ENCODE measurements at places on chromosomes 3 and 15. TPM values are rescaled to one million over a fixed set of nuclear protein-coding genes. Genes with fewer than 3 reads are reported as not detected.
A peak's percentile ranks its signal among the peaks of the same experiment; 100 is the strongest.

The CCDC80 gene
- 12.6 TPM for total RNA-seq

The TOPAZ1 gene
- total RNA-seq, result not detected

The ERICH6 gene
- total RNA-seq, result not detected

The KNL1 gene
- 22.5 TPM for total RNA-seq

The HES1 gene
- total RNA-seq, result 12.2 TPM

DNA sequence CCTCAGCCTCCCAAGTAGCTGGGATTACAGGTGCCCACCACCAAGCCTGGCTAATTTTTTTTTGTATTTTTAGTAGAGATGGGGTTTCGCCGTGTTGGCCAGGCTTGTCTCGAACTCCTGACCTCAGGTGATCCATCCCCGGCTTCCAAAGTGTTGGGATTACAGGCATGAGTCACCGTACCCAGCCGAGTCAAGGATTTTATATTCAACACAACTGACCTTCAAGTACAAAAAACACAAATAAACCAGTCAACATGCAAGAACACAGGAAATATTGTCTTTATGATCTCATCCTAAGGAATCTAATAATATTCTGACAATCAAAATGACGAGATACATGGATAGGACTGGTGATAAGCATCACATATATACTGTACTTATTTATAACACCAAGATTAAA, 37.9 kb downstream of the TJP1 start:
- no peak for DNase-seq

GRCh38 chr3:136437043-136437442, 186.9 kb downstream of the PCCB start:
- DNase-seq, result no peak

- no peak for DNase-seq
These were observed 21.8 kb downstream of the C3orf18 start for GRCh38 chr3:50545781-50546180.

GRCh38 chr3:192826214-192827006, 91.2 kb downstream of the MB21D2 start:
- DNase-seq, result no peak

DNA sequence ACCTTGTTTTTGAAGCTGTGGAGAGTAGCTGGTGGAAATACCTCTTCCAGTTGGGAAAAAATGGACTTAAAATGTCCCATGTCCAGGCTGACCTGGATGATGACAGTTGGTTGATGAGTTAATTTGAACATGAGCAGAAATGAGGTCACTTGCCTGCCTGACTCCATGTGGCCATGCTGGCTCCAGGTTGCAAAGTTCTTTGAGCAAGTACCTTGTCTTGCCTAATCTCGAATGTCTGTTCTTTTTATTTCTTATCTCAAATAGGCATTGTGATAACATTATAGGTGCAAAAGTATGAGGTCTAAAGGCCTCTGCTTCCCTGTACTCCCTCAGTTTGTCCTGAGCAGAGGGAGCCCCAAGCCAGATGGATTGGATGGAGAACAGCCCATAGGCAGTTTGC, 9.0 kb downstream of the MAPKBP1 start:
- DNase-seq, result no peak

DNA sequence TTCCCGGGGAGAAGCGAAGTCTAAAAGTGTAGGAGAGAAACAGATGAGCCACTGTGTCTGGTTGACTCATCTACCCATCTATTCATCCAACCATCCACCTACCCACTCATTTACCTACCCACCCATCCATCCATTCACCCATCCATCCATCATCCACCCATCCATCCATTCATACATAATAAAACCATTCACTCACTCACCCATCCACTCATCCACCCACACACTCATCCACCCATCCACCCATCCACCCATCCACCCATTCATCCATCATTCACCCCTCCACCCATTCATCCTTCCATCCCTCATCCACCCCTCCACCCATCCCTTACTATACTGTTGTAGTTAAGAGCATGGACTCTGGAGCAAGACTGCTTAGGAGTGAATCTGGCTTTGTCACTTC, 136.4 kb upstream of the ATP2B2 start:
- DNase-seq, result no peak

GRCh38 chr3:177371888-177372287, 174.6 kb upstream of the TBL1XR1 start:
- DNase-seq, result no peak

- no peak for DNase-seq
These were observed 31.4 kb upstream of the TIPARP start for GRCh38 chr3:156642750-156643728.

DNA sequence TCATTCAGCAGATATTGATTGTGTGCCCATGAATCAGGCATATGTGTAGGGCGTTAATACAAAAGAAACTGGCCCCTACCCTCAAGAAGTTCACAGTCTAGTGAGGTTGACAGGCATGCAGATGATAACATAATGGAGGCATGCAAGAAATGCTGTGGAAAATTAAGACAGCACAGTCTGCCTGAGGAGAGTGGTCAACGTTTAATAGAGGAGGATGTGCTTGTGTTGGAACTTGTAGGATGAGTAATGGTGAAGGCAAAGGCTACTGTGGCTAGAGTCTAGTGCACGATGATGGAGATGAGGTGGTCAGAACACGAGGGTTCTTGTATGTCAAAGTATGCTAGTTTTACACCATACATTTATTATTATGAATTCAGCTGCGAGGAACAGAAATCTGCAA, 295.7 kb downstream of the SOX2 start:
- DNase-seq, result no peak

DNA sequence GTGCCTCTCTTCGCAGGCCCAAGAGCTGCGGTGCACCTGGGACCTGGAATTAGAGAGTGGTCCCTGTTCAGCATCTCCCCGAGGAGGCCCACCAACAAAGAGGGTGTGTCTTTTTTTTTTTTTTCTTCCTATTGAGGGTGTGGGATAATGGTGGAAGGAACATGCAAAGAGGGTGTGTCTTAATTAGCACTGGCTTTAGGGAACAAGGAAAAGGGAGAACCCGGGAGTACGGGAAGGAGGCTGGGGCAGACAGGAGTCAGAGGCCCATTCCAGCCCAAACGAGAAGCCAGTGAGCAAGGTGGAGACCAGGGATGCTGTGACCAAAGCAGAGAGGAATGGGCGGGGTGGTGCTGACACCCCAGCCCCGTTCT, 429 bp upstream of the LOXL1 start:
- no peak for DNase-seq

DNA sequence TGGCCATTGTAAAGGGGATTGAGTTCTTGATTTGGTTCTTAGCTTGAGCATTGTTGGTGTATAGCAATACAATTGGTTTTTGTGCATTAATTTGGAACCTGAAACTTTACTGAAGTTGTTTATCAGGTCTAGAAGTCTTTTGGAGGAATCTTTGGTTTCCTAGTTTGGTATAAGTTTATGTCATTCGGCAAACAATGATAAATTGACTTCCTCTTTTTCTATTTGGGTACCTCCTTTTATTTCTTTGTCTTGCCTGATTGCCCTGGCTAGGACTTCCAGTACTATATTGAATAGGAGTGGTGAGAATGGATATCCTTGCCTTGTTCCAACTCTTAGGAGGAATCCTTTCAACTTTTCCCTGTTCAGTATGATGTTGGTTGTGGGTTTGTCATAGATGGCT, 32.1 kb downstream of the SPESP1 start:
- no peak for DNase-seq

DNA sequence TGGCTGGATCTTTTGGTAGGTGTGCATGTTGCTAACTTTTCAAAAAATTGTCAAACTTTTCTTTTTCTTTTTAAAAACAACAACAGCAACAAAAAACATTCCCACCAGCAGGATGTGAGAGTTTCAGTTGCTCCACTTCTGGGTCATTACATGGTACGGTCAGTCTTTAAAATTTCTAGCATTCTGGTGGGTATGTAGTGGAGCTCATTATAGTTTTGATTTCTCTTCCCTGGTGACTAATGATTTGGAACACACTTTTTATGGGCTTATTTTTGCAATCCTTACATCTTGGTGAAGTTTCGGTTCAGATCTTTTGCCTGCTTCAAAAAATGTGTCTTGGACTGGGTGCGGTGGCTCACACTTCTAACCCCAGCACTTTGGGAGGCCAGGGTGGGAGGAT, 19.3 kb downstream of the ATP1B3 start:
- DNase-seq, result no peak

DNA sequence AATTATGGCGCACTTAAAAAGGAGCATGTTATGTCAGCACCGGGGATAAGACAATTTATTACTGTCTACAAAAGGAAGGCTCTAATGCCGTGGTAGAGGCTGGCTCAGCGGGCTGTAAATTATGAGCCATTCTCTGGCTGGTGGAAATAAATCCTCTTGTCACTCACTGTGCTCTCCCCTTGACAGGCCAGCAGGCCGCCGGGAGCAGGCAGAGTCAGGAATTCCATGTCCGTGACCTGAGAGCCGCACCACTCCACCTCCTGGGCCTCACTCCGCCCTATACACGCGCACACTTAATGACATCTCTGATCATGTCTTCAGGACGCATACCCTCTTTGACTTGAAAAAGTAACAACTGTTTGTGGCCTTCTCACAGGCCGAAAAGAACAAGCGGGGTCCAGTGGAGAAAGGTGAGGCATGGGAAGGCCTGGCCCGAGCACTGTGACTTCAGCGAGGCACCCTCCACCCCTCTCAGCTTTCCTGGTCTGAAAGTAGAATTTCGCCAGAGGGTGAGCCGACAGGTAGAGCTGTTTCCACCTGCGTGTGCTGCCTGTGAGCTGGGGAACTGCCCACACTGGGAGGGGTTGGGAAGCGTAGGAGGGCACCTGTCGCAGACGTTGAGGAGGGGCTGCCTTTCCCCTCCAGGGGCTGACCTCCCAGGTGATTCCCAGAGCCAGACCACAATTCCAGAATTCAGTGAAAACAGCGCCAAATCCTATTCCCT, 13.2 kb upstream of the PCSK6 start:
- peak; percentile 39 for DNase-seq

DNA sequence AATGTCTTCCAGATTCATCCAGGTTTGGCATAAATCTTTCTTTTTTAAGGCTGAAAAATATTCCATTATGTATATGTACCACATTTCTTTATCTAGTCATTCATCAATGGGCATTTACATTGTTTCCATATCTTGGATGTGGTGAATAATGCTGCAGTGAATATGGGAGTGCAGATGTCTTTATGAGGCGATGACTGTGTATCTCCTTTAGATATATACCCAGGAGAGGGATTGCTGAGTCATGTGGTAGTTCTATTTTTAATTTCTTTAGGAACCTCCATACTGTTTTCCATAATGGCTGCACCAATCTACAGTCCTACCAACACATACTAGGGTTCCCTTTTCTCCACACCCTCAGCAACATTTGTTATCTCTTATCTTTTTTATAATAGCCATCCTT, 96.3 kb downstream of the LRRC28 start:
- no peak for DNase-seq

- no peak for DNase-seq
These were observed 148.9 kb downstream of the DNAJB8 start for GRCh38 chr3:128317698-128318231.

- no peak for DNase-seq
These were observed 10.2 kb upstream of the LDHAL6B start for GRCh38 chr15:59196416-59196815.

DNA sequence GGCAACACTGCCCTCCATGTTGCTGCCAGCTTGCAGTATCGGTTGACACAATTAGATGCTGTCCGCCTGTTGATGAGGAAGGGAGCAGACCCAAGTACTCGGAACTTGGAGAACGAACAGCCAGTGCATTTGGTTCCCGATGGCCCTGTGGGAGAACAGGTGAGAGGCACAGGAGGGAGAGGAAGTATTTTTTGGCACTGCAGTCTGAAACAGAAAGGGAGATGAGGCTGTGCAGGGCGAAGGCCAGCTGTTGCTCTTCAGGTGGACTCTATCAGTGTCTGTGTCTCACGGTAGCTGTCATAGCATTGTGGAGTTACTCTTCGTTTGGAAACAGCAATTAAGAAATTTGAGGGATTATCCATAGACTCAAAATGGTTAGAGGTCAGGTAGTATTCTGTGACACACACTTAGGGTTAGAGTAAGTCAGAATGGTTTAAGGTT, 8.0 kb downstream of the NFKBIZ start:
- DNase-seq, result no peak

DNA sequence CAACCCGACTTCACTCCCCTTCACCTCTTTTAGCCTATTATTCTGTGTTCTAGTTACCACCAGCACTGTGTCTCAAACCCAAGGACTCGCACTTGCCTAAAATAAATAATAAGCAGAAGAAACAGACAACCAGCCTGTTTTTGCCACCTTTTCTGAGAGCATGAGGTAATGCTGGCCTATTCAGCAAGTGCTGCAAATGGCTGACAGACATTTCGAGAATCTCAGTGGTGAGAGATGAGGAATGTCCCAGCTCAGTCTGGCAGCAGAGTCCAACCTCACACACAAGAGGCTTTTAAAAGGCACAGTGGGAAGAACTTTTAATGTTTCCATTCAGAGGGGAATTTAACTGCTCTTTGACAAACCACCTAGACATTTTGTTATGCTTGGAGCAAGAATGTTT, 143.3 kb upstream of the GMNC start:
- peak; percentile 34 for DNase-seq

- no peak for DNase-seq
These were observed 685.6 kb downstream of the AGBL1 start for GRCh38 chr15:86765281-86765680.
